ENCODE measurements at places on chromosomes 3 and 15.

- no peak for DNase-seq
These were observed 113.8 kb downstream of the IQSEC1 start for GRCh38 chr3:12959410-12959809.

GRCh38 chr3:42031808-42032480, 59.2 kb upstream of the TRAK1 start:
- no peak for DNase-seq

GRCh38 chr15:47961401-47962090, 159.2 kb upstream of the SLC24A5 start:
- no peak for DNase-seq

DNA sequence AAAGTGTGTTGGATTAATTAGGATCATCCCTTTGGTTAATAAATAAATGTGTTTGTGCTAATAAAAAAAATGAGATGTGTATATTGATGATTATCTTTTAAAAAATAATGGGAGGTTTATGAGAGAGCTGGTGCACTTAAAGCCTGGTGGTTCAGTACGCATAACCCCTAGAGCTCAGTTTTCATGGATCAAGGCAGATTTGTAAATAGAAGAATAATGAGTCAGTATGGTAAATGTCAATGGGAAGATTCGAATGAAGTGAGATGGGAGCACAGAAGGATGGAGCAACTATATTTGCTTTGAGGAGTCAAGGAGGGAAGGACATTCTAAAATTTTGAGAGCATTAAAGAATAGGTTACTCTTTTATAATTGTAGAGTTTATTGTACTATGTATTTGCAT, 35.4 kb downstream of the AKAP13 start:
- no peak for DNase-seq

- no peak for DNase-seq
These were observed 82.7 kb downstream of the FOXB1 start for GRCh38 chr15:60086681-60087429.

DNA sequence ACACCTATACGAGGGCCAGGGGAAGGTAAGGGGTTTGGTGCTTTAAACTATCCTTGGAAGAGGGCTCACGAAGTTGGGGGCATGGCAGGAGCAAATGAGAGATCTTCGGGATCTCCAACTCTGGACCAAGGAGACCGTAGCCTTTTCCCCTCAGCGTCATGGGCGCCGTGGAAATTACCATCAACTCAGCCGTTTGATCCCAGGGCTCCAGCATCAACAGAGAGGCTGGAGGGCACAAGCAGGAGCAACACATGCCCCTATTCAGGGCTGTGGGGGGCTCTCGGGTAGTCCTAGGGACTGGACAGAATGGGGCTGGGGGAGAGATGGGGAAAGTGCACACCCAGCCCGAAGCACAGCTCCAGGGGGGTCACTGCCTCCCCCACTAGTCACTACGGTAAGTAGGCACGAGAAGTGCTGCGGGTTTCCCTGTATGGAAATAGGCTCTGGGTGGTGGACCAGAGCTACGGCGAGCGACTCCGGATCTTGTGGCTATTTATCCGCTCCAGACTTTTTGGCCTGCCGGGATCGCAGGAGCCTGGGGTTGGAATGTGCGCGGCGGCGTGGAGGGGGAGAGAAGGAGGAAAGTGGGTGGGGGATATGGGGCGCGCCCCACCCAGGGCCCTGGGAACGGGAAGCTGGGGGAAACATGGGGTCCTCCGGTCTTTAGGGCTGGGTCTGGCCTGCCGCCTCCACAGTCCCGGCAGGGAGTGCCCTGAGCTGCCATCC, 539 bp upstream of the LAMB2 start:
- DNase-seq: no peak

GRCh38 chr15:32956006-32956405, 238.2 kb downstream of the GREM1 start:
- DNase-seq: no peak

DNA sequence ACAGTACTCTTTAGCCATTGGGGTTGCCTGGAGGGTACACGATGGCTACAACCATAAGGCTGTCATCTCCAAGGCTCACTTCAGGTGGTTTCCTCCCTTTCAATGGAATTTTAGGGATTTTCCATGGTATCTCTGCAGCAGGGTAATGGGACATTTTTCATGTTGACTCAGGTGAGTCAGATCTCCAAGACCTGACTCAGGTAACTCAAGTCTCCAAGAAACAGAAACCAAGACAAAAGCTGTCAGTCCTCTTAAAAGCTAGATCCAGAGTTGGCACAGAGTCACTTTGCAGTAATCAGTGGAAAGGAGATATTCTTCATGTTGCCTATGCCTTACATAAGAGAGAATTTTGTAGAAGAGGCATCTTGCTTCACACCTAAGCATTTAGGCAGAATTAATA, 375.8 kb upstream of the ARPP21 start:
- DNase-seq: no peak

GRCh38 chr3:123287051-123287961, 85.6 kb downstream of the SEC22A start:
- no peak for DNase-seq

DNA sequence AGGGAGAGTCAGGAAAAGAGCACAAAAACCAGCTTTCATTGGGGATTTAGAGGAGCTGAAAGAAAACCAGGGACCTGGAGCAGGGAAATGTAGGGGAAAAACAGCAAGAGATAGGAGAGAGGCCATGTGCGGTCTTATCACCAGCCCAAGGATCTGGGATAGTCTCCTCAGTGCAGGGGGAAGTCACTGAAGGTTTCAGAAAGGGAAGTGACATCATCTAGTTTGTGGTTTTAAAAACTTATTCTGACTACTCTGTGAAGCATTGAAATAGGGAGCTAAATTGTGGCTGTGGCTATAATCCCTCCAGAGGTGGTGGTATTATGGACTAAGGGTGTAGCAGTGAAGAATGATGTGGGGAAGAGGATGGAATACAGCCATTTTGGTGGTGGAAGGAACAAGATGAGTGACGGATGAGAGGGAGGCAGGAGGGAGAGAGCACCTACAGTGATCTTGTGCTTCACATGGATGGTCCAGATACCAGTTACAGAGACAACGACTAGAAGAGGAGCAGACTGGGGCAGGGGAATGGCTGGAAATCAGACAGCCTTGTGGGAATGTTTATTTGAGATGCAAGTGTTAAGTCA, 72.7 kb downstream of the HMG20A start:
- no peak for DNase-seq

DNA sequence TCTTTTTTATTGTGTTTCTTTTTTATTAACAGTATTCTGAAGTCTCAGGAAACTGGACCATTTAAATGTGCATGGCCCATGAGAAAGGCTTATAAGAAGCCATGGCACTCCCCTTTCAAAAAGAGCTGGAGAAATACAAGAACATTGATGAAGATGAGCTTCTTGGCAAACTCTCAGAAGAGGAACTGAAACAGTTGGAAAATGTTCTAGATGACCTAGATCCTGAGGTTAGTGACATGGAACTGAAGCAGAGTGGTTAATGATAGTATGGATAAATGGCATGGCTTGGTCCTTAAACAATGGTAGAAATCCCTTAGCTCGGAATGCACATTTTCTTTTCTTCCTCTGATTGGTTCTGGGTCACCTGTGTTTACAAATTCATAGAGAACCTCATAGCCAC, 14.9 kb downstream of the TMOD2 start:
- DNase-seq: no peak

- no peak for DNase-seq
These were observed 1.2 kb downstream of the LPCAT4 start for GRCh38 chr15:34365836-34366235.

DNA sequence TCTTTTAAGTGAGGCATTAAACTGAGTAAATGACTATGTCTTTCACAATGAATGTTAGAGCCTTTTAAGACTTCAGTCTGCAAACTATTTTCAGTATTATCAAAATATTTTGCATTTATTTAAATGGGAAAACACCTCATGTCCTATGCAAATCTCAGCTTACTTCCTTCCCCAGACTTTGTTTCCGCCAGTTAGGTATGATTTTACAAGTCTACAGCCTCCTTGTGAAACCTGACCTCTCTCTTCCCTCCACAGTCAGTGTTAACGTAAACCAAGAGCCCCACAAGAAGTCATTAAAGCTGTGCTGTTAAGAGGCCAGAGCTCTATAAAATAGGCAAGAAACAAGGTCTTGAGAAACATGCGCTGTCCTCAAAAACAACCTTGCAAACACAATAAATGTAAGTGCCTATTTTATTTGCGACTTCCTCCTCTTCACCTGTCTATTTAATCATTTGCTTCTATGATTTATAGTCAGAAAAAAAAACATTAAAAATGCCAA, 48.3 kb downstream of the PRTG start:
- DNase-seq: no peak

GRCh38 chr15:99412082-99412481, 153.7 kb upstream of the MEF2A start:
- DNase-seq: no peak

GRCh38 chr3:190810957-190811356, 51.5 kb downstream of the GMNC start:
- no peak for DNase-seq

GRCh38 chr3:72901840-72902239, 14.0 kb downstream of the GXYLT2 start:
- DNase-seq: no peak

- DNase-seq: no peak
These were observed 183.8 kb upstream of the THRB start for GRCh38 chr3:24678421-24678865.

Measured in activated CD8-positive, alpha-beta memory T cell treated with anti-CD3 and anti-CD28 coated beads for 1 hour (primary cell).